C1 segment of cervical spinal cord (tissue), 14 donors: ENCODE measurements at places on chromosomes 4 and X.

DNA sequence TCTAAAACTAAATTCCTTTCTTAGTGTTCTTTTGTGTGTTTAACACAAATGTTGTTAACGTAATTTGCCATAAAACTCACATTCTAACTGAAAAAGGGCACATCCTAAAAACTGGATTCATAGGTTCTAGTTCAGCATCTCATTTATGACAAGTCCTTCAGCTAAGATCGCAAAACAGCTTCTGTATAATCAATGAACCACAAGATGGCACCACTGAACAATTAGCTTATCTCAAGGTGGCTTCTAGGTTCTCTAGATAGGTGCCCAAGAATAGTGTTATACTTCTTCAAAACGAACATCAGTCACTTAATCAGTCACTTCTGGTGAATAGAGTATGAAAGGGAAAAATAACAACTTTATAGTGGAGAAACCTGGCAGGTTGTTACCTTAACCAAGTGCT lies 54.3 kb downstream of the NRK start:
- no peak for DNase-seq

DNA sequence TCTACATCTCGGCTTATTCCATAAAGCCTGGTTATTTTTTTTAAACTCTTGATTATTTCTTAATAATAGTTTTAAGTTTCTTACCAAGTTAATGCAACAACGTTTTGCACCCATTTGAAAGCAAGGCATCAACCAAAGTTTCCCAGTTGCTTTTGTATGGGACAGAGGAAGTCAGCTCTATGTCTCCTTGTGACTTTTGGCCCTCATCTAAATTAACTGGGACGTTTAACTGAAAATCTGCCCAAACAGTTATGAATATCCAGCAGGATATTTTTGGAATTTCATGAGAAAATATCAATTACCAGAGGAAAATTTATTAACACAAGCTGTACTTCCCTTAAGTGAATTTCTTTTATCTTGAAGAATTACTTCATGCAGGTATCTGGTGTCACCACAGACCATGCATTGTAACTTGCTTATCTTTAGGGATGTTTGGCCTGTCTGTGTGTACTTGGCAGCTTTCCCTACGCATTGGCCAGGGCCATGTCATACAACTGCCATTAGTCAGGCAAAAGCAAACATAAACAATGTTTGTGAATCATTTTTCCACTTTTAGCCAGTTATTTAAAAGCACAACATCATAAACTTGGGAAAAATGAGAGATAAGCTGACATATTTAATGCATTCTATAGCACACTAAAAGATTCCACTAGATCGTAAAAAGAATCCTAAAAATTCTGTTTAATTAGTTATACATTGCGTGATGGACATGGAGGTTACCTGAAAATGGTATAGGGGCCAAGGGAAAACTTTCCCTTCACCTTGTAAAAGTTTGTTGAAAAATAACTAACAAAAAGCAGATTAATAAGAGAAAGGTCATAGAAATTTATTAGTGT lies 101.4 kb upstream of the PDE5A start:
- DNase-seq: no peak

GRCh38 chrX:15903186-15903681 lies 48.6 kb upstream of the AP1S2 start:
- no peak for DNase-seq

- no peak for DNase-seq
Measured at GRCh38 chrX:151030845-151031244, 47.7 kb downstream of the HMGB3 start.

DNA sequence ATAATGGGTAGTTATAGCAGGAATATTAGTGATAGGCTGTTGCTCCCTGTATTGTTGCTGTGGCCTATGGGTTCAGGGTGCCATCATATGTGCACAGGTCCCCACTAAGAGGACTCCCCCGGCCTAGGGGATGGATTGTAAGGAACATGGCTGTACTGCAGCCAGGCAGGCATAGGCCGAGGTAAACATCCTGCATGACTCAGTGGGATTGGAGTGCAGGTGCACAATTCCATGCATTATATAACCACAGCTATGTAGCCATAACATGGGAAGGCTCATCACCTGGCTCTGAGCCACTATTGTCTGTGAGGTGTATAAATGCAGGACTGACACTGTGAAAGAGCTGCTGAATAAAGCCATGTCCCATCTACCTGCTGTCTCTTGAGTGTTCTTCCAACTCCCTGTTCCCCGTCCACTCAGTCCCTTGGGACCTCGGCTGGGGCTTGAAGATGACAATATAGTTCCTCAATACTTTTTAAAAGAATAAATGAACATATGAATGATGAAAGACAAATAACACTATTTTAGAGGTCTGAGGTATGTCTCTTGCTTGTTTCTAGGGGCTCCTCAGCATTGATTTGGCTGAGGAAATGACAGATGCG lies 425.2 kb downstream of the IDS start:
- DNase-seq: no peak

DNA sequence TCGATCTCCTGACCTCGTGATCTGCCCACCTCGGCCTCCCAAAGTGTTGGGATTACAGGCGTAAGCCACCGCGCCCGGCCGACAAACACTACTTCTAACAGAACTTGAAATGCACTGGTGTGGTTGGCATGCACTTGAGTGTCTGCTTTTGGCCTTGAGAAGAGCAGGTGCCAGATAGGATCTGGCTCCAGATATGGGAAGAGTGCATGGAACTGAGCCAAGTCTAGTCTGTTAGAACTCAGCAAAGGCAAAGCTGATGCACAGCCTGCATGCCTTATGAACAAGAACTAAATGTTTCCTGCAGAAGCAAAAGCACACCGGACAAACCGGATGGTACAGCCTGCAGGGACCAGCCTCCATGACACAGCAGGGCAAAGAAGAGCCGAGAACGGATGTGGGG lies 35.1 kb upstream of the TBL1X start:
- DNase-seq: no peak

DNA sequence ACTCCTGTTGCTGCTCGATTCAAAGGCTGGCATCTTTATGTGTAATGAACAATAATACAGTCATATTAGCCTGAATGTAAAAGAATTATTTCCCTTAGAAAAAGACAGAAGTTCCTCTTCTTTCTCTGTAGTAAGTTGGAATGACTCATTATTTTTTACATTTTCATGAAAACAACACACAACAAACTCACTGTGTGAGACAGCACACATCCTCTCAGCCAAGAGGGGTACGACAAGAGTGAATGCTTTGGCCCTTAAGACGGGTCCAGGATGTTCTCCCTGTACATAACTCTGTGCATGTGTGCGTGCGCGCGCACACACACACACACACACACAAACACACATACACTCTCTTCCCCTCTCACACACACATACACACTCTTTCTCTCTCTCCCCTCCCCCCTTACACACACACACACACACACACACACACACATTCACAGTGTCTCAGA lies 72.8 kb downstream of the MANBA start:
- DNase-seq: no peak

- DNase-seq: no peak
Measured at GRCh38 chrX:106177106-106177981, 9.2 kb downstream of the PWWP3B start.

- DNase-seq: no peak
Measured at GRCh38 chrX:20315140-20315539, 48.4 kb upstream of the RPS6KA3 start.

- DNase-seq: no peak
Measured at GRCh38 chr4:174210354-174210753, 73.1 kb downstream of the FBXO8 start.

DNA sequence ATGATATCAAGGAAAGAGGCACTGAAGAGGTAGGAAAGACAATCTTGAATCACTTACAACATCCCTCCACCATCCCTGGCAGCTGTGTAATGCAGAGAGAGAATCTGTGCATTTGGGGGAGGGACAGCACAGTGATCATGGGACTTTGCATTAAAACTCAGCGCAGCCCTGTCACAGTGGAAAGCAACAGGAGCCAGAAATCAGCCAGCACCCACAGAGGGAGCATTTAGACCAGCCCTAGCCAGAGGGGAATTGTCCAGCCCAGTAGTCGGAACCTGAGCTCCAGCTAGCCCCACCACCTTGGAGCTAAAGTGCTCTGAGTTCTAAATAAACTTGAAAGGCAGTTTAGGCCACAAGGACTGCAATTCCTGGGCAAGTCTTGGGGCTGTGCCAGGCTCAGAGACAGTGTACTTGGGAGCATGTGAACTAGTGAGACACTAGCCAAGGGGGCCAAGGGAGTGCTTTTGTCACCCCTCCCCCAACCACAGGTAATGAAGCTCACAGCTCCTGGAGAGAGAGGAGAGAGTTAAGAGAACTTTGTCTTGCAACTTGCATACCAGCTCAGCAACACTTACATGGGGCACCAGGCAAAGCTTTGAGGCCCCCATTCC lies 83.9 kb upstream of the FAM241A start:
- no peak for DNase-seq

GRCh38 chrX:13043138-13043537 lies 1.3 kb downstream of the FAM9C start:
- no peak for DNase-seq

DNA sequence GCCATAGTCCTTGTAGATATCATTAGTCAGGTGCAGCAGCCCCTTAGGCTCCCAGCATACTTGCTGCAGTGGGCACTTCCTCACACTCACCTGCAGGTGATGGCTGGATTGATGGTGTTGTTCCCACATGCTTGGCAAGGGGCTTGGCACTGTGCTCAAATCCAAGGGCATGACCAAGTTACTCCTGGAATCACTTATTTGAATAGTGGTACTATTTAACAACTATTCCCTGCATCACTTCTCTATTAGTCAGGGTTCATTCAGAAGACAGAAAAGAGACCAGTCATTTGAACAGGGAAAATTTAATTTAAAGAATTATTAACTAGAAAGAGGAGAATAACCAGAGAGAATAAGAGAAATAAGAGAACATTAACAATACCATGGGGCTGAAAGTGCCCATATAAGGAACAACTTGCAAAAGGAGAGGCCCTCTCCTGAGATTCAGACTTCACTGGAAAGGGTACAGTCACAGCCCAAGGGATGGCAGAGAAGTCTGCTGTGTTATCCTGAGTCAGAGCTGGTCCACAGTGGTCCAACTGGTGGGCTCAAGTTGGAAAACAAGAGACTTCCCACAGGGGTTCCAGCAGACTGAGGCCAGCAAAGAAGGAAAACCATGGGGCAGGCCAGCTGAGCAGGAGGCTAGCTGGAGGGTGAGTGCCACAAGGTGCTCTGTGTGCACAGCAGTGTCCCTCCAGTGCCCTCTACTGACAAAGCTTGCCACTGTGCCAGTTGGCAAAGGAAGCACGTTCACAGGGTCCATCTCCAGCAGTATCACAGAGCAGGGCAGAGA lies 9.8 kb downstream of the SPP1 start:
- peak; percentile 60 for DNase-seq
